ENCODE measurements at places on chromosomes 12 and 14.
A peak's percentile ranks its signal among the peaks of the same experiment; 100 is the strongest.

GRCh38 chr14:59155886-59156285 is 32.6 kb upstream of the DAAM1 start:
- DNase-seq, result peak; percentile 77

- peak; percentile 59 for DNase-seq
Observed at GRCh38 chr12:124391340-124392261, 96.7 kb downstream of the RFLNA start.

- DNase-seq, result no peak
Observed at GRCh38 chr12:53196486-53196885, 10.6 kb downstream of the ITGB7 start.

DNA sequence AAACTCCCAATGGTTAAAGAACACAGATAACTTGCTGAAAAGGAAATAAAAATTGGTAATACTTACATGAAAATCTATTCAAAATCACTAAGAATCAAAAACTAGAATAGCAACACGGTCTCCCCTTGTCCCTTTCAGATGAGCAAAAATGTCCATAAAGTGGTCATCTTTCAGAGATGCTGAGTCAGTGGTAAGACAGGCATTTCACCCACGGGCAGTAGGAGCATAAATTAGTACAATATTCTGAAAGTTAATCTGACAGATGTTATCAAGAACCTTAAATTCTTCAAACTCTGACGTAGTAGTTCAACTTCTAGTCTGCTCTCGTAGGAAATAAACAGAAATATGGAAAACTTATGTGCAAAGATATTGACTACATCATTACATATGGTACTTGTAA is 33.1 kb upstream of the GNPNAT1 start:
- peak; percentile 6 for DNase-seq

GRCh38 chr12:62205346-62205745 is 54.9 kb upstream of the USP15 start:
- DNase-seq, result no peak

- no peak for DNase-seq
Observed at GRCh38 chr14:70885343-70886022, 21.8 kb upstream of the PCNX1 start.

GRCh38 chr12:67370979-67371378 is 101.8 kb downstream of the CAND1 start:
- peak; percentile 41 for DNase-seq

- DNase-seq, result no peak
Observed at GRCh38 chr12:113378291-113378690, 19.9 kb downstream of the PLBD2 start.
